ENCODE measurements at places on chromosomes 7 and 10.

DNA sequence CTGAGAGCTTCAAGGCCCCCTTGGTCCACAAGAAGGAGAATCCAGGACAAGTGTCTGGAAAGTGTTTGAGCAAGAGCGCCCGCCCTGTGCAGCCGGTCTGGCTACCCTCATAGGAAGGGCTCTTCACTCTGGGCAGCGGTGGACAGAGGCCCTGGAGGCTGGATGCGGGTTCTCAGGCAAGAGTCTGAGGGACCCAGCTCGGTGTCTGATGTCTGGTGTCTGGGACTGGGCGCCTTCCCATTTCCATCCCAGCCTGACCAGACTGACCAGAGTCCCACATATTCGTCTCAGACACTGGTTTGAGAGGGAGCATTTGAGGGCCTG, 59.8 kb downstream of the HK1 start:
- DNase-seq: no peak

GRCh38 chr7:46146454-46147255, 225.6 kb upstream of the IGFBP3 start:
- no peak for DNase-seq

- DNase-seq: no peak
Measured at GRCh38 chr10:47400251-47400650, 16.2 kb upstream of the ZNF488 start.

- no peak for DNase-seq
Measured at GRCh38 chr7:105281966-105282365, 106.8 kb downstream of the SRPK2 start.

- DNase-seq: no peak
Measured at GRCh38 chr10:1706711-1707110, 30.6 kb downstream of the ADARB2 start.

Measured in HT-29 (cell line).